Astrocyte of the spinal cord (primary cell): ENCODE measurements at places on chromosomes 2 and 18.

DNA sequence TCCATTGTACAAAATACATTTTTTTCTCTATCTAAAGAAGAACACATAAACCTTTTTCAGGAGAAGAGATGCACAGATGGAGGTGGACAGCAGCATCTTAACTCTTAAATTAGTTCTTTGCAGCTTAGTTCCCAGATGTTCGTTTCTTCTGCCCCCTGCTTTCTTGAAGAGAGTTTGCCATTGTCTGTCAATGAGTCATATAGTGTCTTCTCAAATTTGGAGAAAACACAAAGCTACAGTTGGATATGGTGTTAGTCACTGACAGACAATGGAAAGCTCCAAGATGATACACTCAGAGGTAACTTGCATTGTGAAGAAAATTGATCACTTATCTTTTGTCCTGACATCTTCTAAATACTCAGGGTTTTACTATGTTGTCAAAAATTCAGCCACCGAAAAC is 48.8 kb upstream of the TMEFF2 start:
- DNase-seq: peak; percentile 62

- no peak for DNase-seq
Measured at GRCh38 chr2:97743913-97744312, 30.5 kb downstream of the ZAP70 start.

- DNase-seq: no peak
Measured at GRCh38 chr2:44940732-44941464, 604 bp upstream of the SIX3 start.

- no peak for DNase-seq
Measured at GRCh38 chr2:2031101-2031500, 286.8 kb upstream of the PXDN start.

DNA sequence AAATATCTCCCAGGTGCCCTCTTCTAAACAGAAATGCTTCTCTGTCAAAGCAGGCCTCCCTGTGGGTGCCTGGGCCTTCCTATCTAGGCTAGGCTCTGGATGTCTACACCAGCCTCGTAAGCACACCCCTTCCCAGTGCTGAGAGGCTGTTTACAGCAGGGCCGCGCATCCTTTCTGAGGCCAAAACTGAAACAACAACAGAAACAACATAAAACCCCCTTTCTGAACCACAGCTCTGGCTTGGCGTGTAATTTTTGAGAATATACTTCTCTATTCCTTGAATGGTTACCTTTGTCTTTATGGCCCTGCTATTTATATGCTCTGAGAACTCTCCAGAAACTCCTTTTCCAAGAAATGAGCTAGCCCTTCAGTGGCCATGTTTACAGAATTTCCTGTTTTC is 118.4 kb downstream of the BCL2L11 start:
- no peak for DNase-seq

GRCh38 chr2:234285541-234285940 is 211.3 kb downstream of the ARL4C start:
- no peak for DNase-seq

GRCh38 chr2:138210487-138210886 is 246.2 kb downstream of the HNMT start:
- DNase-seq: no peak

GRCh38 chr2:133885847-133886246 is 317.6 kb upstream of the NCKAP5 start:
- DNase-seq: no peak

DNA sequence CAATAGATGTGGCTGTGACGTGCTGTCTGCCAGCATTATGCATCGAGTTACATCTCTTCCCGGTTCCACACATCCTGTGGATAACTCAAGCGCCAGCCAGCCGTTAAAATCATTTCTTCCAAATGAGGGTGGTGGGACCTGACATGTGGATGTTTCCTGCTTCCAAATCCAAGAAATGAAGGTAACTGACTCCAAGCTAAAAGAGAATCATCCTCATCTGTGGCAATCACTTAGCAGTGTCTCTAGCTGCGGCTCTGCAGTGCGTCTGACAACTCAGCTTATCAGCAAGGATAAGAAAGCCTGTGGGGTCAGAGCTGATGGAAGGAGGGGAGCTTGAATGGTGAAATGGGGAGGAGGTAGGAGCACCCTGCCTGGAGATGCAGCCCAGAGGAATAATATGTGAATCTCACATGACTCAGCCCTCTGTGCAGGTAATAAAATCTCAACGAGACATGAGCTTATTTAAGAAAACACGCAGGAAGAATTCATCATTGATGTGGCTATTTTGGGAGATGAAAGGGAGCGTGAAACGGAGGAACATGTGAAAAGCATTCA is 382.2 kb upstream of the TRIB2 start:
- DNase-seq: no peak

- peak; percentile 89 for DNase-seq
Measured at GRCh38 chr2:195477248-195477995, 179.6 kb upstream of the SLC39A10 start.

DNA sequence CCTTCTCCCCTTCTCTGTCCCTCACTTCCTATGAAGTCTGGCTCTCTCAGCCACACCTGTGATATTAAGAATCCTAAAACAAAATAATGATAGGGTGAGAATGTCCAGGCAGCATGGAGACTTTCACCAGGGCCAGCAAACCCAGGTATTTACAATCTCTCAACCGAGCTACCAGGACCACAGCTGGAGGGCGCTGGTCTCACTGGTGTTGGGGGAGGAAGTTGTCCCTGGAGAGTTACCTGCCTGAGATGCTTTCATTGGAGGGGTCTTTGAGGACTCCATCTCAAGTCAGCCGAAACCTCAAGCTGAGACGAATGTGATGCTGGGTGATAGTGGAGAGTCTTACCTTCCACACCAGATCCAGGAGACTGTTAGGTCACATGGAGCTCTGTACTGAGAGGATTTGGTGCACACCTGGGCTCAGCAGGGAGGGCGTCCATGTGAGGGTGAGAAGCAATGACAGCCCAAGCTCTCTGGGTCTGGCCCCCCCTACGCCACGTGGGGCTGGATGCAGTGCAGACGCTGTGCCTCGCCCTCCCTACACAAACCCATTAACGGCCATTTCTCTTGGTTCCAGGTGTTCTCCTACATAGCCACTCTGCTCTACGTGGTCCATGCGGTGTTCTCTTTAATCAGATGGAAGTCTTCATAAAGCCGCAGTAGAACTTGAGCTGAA is 27.4 kb downstream of the MAL start:
- DNase-seq: no peak

- DNase-seq: peak; percentile 42
Measured at GRCh38 chr18:10715791-10716190, 190.0 kb downstream of the NAPG start.

- DNase-seq: no peak
Measured at GRCh38 chr2:105364436-105365139, 27.2 kb downstream of the C2orf49 start.

- no peak for DNase-seq
Measured at GRCh38 chr18:63216516-63217311, 102.9 kb downstream of the BCL2 start.

DNA sequence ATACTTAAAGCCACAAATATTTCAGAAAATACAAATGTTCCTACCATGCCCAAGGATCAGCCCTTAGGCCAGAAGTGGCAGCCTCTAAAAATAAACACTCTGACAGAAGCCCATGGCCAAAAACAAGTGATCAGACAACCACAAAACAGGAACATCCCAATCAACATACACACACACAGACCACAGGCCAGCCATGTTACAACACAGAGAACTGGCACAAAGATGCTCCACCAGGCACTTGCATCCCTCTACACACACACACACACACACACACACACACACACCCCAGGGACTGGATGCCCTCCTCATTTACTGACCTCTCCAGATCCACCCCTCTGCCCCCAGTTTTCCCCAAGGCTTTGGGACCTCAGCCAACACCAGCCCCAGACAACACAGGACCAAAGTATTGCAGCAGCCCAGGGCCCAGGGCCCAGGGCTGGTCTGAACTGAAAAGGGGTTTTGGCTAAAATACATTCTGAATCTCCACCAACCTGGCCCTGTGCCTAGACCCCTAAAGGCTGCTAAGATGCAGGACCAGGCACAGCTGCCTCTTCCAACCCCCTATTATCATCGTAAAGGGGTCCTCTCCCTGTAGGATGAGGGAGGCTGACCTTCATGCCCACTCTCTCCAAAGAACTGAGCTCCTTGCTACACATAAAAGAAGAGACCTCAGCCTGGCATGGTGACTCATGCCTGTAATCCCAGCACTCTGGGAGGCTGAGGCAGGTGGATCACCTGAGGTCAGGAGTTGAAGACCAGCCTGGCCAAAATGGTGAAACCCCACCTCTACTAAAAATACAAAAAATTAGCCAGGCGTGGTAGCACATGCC is 151.4 kb downstream of the TNS1 start:
- DNase-seq: peak; percentile 35

GRCh38 chr2:36538335-36538734 is 59.6 kb downstream of the FEZ2 start:
- DNase-seq: no peak

GRCh38 chr18:1895456-1896185 is 675.7 kb downstream of the METTL4 start:
- DNase-seq: no peak

DNA sequence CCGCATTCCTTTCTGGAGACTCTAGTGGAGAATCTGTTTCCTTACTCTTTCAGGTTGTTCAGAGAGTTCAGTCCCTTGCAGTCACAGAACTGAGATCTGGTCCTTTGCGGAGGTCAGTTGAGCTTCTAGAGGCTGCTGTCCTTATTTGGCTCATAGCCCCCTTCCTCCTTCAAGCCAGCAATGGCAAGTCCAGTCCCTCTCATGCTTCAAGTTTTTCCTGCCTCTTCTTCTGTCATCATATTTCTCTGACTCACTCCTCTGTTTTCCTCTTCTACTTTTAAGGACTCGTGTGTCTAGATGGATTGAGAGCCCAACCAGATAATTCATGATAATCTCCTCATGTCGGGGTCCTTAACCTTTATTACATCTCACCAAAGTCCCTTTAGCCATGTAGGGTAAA is 173.5 kb upstream of the FOSL2 start:
- no peak for DNase-seq

DNA sequence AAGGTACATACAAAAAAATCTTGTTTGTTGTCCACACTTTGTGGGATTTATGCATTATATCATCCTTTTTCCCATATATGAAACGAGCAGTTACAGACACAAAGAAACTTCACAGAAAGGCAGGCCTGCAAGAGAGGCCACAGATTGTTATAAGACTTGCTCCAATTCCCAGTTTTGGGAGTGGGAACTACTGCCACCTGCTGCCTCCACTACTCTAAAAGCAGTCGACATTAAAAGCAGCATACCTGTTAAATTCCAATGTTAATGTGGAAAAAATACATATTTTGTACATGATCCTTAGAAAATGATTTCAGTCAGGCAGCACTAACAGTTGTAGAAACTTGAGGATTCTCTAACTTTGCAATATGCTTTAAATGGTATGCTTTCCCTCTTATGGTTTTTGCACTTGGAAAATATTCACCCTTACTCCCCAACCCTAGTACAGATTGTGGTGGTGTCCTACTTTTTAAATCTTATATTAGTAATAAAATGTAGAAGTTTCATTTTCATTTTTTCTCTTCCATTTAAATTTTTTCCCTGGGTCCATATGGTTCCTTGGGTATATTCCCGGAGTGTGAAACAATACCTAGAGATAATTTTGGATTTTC is 37.9 kb downstream of the SLC38A11 start:
- DNase-seq: peak; percentile 50

- DNase-seq: no peak
Measured at GRCh38 chr2:224276251-224276650, 125.7 kb downstream of the FAM124B start.

DNA sequence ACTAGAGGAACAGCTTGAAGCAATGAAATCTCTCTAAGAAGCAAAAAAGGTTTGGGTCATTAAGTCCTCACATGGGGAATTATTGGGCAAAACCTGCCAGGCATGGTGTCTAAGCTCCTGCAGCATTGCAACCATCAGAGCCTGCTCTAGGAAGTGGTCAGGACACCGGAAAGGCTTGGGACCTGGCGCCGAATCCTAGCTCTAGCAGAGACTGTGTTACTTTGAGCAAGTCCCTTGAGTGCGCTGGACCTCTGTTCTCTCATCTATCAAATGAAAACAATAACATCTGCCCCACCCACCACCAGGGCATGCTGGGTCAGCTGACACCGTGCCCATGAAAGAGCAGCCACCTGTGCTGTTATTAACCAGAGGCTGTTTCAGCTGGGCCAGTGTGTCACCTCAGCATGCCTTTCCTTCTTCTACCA is 6.3 kb downstream of the TMEM127 start:
- DNase-seq: no peak

GRCh38 chr2:8178911-8179310 is 502.9 kb upstream of the ID2 start:
- DNase-seq: no peak

GRCh38 chr18:67525328-67526099 is 9.0 kb upstream of the DSEL start:
- peak; percentile 98 for DNase-seq

DNA sequence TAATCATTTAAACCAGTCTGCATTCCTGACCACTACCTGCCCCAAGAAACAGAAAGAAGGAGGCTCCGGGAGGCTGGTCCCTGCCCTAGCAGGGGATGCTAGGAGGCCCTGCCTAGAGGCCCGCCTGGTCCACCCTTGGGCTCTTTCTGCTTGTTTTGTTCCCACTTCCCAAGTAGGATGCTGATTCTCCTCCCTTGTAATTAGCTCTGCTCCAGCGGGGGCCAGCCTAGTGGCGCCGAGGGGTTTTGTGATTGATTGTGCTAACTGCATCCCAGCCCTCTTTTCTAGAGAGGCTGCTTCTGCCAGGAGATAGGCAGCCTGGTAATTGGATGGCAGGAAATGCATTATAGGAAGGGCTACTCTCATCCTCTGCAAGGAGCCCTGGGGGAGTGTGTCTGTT is 220.0 kb downstream of the LOXHD1 start:
- no peak for DNase-seq

DNA sequence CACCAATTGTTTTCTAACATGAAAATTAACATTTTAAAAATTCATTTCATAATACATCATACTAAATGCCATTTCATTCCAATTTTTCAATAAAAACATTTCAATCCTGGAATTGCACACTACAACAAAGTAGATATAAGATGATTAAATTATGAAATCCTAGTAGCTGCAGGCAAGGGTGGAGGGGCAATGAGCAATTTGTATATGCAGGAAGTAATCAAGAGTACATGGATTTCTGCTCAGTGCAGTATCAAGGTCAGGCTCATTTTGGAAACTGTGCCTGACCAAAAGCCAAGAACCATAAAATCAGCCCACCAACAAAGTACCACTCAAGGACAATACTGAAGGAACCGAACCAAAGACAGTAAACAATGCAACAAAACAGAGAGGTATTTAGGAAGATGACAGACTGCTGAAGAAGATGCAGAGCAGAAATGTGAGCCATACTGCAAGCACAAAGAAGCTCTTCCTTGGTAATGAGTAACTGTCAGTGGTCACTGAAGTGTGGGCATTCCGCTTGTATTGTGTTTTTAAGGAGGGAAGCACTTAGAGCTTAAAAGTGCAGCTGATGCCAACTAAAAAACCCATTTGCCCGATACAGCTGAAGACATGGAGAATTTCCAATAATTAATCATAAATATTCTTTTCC is 34.5 kb upstream of the DSEL start:
- no peak for DNase-seq

DNA sequence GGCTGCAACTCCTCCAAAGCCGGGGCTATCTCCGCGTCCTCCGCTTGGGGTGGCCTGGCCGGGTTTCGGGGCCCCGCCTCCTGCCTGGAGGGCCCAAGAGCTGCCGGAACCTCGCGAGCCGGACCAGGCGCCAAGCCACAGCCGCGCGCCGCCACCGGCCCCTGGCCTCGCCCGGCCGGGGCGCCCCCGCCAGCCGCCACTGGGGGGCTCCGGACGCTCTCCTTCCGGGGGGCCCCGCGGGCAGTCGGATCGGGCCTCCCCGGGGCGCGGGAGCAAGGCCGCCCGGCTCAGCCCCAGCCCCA is 17.4 kb upstream of the HAAO start:
- peak; percentile 81 for DNase-seq
